ENCODE measurements at places on chromosomes 7 and 10.

DNA sequence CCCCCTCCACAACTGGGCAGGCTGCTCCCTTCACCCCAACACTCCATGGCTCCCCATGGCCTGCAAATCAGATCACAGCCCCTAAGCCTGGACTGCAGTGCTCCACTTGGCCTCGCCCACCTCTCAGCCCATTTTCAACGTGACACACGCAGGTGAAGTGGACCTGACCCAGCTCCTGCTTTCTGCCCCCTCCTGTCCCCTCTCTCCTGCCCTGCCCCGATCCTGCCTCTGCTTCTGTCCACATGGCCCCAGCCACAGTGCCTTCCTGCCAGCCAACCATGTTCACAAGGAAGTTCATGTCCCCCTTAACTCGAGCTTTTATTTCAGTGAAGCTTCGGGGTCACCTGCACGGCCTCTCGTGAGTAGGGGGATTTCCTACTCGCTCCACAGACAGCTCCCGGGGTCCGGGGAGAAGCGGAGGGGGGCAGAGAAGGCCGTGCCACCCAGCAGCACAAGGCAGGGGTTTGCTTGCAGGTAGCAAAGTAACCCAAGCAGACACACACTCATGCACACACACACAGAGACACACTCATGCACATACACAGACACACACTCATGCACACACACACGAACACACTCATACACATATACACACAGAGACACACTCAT is 537.5 kb downstream of the DNAJB6 start:
- DNase-seq: no peak

DNA sequence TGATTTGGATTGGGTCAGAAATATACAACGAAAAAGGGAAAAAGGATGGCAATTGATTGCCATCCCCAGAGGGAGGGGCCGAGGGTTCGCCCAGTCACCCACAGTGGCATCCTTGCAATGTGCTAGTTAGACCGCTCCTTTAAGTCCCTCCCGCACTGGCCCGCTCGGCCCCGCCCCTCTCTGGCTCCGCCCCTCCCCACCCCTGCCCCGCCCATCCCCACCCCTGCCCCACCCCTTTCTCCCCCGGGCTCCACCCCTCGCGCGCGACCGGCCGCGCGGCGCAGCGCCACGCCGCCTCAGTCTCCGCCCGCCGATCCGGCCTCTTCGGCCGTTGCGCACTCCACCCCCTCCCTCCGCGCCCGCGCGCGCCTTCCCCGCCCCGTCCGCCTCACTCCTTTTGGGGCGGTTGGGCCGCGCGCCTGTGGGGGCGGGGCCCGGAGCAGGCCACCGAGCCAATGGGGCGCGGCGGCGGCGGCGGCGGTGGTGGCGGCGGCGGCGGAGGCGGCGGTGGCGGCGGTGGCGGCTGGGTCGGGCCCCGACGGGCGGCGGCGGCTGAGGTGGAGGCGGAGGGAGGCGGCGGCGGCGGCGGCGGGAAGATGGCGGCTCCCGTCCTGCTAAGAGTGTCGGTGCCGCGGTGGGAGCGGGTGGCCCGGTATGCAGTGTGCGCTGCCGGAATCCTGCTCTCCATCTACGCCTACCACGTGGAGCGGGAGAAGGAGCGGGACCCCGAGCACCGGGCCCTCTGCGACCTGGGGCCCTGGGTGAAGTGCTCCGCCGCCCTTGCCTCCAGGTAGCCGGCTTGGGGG is at the start of gene VKORC1L1:
VKORC1L1 (plus strand) TSS at position 299 of the 806 bp plus-strand sequence; CDS start at position 597, 298 bp downstream.
- peak; percentile 93 for DNase-seq

DNA sequence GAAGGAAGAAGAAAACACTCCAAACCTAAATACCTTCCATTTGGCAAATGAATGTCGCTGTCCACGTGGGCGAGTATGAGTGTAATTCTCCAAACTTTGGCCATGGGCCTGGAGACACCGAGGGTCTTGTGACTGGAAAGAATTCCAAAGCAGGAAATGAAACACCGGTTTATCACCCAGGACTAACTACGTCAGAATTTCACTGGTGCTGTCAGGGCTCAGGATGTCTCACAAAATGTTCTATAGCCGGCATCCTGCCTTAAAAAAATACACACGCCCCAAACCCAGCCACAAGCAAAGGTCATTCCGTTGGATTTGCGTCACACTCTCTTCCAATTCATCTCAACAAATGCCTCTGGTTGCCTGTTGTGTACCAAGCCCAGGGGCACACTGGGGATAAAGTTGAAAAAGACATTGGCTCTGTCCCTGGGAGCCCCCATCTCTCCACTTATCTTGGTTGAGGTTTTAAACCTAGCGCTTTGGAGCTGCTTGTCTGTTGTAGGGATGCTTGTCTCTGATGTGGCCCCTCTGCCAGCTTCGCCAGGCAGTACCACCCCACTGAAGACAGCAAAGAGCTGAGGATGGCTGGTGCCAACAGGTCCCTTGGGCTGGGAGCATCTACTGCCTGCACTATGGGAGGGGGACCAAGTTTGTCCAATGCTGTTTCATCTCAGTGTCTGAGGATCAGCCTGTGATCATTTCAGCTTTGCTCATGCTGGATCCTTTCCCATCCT is 31.2 kb downstream of the GSTO2 start:
- DNase-seq: no peak

DNA sequence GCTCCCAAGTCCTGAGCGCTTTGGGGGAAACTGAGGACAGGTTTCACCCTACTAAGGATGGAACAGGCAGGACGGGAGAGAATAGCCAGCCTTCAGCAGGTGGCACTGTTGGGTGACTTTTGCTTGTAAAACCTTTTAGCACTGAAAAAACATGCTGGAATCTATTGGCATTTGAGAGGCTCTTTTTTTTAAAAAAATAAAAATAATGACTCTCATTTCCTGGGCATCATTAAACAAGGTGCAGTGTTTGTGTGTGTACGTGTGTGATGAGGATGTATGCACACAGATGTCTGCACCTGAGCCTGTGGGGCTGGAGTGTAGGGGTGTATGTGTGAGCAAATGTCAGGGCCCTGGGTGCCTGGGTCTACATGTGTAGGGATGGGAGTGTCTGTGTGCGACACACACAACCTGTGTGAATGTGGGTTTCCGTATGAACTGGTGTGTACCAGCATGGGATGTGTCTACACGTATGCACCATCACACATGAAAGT is 177.9 kb downstream of the RPS24 start:
- DNase-seq: no peak

- no peak for DNase-seq
Observed at GRCh38 chr7:1663223-1663622, 6.9 kb upstream of the ELFN1 start.

GRCh38 chr7:2103071-2103898 is 129.5 kb downstream of the MAD1L1 start:
- no peak for DNase-seq

- DNase-seq: no peak
Observed at GRCh38 chr10:87794285-87794684, 23.7 kb downstream of the ATAD1 start.

- DNase-seq: no peak
Observed at GRCh38 chr7:141993354-141993753, 2.3 kb upstream of the MGAM start.

DNA sequence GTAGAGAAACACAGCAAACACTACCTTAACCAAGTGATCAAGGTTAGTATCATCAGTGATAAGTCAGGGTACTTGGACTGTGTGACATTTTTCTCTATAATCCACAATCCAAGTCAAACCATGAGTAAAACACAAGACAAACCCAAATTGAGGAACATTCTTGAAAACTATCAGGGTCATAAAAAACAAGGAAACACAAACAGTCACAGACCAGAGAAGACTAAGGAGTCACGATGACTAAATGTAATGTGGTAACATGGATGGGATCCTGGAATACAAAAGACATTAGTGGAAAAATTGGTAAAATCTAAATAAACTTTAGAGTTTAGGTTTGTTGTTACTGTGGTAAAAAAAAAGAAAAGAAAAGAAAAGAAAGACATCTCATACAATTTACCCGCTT is 103.8 kb downstream of the ARMH3 start:
- no peak for DNase-seq

DNA sequence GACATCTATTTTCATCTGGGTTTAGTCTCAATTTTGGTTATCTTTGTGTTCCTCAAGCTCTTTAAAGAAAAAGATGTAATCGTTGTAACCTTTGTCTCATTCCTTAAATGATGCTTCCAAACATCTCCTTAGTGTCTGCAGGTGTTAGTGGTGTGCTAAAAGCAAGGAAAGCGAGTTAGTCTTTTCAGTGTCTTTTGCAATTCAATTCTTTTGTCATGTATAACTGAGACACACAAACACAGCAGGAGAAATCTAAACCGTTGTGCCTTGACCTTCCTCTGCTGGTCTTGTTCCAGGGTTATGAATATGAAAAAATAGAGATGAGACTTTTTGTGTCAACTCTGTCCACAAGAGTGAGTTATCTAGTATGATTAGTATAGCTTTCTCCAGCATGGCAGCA is 40.7 kb downstream of the PIK3CG start:
- no peak for DNase-seq

DNA sequence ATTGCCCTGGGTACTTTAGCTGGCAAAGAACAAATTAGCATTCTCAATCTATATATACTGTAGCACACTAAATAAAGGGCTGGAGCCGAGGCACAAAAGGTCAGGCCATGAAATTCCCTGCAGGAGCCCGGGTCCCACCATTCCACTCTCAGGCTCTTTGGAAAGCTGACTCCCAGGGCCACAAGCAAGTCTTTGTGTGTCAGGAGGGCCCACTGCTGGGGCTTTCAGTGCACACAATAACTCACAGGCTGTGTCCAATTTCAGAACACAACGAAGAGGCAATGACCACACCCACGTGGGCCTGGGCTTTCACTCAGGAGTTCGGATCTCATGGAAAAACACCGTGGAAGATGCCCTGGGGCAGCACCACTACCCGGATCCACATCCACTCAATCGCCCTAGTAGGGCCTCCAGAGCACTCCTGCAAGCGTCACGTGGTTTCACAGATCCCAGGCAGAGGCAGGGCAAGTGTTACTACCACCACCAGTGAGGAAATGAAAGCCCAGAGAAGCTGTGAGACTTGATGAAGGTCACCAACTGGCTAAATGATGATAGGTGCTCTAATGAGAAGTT is 60.3 kb downstream of the COBL start:
- DNase-seq: no peak

GRCh38 chr7:91894781-91895480 is 14.4 kb upstream of the MTERF1 start:
- no peak for DNase-seq

Data from stimulated activated CD4-positive, alpha-beta T cell treated with anti-CD3 and anti-CD28 coated beads, Interleukin-1b, Interleukin-23, amount 100 ng/mL, for 48 hours (primary cell).